ENCODE measurements at places on chromosomes 3 and 15.
A peak's percentile ranks its signal among the peaks of the same experiment; 100 is the strongest.

DNA sequence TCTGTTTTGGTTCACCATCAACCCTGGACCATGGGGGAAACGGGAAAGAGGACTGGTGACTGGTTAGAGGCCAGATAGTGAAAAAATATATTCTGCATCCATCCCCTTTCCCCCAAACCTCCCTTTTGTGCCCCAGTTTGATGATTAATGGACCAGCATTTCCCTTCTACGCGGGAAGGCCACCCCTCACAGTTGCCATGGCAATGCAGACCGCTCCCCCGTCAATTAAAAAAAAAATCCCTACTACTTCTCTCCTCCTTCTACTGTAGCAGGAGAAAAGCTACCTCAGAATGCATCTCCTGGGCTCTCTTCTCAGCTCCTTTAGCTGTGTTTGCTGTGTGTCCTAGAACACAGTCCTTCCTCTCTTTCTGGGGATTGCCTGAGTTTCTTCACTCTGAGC is 4.0 kb downstream of the BAHD1 start:
- no peak for DNase-seq

GRCh38 chr3:188899881-188900280 is 271.9 kb upstream of the TPRG1 start:
- DNase-seq, result no peak

DNA sequence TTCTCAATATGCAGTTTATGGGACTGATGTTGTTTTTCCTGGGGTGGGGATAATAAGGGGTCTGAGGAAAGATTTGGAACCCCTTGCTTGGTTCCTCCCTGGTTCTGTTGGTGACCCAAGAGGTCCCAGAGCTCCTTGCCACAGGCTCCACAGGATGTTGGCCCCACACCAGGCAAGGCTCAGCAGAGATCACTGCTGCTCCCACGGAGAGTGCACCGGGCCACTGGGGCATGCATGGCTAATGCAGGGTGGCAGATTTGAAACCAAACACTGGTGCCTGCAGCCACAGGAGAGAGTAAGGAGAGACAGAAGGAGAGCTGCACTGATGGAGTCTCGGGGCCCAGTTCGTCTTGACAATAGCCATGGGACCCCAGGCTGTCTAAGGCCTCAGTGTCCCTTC is 2.5 kb downstream of the FAM107A start:
- DNase-seq, result no peak

DNA sequence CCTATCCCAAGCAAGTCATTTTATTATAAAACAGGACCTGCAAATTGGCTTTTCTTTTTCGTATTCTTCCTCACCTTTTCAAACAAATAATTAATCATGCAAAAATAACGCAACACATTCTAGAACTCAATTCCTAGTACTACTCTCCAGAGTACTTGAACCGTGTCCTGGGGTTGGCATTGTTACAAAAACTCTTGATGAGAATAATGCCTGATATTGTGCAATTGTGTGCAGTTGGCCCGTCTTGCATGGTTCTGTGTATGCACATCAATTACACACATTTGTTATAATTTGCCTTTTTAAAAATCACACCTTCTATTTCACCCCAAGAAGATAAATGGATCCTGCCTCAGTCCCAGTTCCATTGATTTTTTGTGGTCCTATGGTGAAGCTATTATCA is 205.4 kb downstream of the EPHB1 start:
- DNase-seq, result no peak

DNA sequence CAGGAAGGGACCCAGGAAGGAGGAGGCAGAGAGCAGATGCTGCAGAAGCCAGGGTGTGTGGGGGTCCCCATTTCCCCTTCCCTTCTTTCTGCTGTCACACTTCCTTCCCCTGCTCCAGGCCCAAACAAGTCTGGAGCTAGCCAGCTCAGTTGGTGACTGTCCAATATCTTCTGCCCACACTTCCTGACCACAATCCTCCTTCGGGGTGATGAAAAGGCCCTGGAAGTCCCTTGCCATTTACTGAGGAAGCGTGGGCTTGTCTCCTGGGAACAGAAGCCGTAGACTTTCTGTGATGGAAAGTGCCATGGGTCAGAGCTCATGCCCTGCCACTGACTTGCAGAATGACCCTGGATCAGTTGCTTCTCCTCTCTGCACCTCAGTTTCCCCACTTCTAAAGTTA is 39.0 kb downstream of the ANAPC13 start:
- DNase-seq, result peak; percentile 62

DNA sequence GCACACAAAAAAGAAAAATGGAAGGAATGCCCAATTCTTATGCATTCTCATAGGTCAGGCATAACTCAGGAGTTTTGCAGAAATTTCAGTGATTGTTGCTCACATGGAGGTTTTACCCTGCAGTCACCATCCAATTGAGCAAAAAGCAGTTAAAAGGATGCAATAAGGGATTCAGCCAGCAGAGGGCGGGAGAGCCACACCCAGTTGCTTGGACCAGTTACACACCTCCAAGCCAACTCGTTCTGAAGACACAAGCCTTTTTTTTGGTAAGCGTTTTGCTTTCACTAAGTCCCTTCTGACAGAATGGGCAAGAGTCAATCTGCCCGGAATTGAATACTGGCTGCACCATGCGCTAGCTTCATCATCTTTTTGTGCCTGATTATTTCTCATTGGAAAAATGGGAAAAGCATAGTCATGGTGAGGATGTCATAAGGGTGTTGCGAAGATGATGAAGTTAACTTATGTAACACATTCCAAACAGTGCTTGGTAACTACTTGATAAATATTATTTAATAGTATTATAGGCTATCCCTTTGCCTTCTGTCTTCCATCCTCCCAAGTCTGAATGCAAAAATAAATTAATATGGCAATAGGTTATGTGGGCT is 154.4 kb upstream of the SGO1 start:
- DNase-seq, result peak; percentile 84

DNA sequence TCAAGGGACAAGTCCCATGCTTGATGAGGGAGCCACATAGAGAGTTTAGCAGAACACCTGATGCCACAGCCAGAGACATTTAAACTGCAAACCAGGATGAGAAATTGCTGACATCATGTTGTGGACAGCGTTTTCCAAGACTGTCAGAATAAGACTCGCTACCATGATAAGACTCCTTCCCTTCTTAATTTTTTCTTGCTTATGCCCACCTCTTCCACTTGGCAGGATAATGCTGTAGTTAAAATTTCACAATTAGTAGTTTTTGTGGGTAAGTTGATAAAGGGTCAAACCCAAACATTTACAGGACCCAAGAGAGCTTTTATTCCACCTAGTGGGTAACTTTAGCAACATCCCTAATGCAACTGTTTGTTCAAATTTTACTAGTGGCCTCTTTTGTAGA is 3.0 kb upstream of the PIAS1 start:
- DNase-seq, result no peak

DNA sequence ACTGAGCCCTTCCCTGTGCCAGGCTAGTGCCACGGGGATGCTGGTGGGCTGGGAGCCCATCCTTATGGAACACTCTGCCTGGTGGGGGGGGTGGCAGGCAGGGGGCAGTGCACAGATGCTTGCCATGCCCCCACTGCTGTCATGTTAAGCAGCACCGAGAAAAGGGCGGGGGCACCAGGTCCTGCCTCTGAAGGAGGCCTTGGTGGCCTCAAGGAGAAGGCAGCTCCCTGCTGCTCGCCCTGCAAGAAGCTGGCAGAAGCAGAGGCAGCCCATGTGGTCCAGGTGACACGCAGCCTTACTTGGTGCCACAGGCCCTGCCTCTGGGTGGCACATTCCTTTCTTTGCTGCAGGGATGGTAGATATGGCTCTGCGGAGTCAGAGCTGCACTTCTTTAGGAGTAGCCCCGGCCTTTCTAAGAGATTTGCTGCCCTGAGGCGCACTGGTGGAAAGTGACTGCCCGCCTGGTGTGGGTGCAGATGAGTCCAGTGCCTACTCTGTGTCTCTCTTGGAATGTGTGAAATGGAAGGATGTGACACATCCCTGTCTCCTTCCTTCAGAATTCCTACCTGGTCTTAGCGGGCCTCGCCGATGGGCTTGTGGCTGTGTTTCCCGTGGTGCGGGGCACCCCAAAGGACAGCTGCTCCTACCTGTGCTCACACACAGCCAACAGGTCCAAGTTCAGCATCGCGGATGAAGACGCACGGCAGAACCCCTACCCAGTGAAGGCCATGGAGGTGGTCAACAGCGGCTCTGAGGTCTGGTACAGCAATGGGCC is 145.8 kb downstream of the LRRK1 start:
- DNase-seq, result no peak

DNA sequence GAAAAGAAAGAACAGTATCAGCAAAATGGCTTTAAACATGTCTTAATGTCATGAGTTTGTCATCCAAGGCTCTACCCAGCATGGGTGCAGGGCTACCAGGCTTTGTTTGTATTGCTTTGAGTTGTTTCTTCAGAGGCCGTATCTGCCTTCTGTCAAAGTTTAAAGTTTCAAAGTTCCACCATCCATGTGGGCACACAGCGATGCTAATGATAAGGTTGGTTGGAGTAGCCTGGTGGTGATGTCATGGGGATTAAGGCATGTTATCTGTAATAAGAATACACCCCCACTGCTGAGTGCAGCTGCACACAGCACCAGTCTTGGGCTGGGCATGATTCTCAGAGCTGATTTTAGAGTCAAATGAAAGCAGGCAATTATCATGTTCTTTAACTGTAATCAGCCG is 72.0 kb upstream of the LRTM1 start:
- DNase-seq, result peak; percentile 18

DNA sequence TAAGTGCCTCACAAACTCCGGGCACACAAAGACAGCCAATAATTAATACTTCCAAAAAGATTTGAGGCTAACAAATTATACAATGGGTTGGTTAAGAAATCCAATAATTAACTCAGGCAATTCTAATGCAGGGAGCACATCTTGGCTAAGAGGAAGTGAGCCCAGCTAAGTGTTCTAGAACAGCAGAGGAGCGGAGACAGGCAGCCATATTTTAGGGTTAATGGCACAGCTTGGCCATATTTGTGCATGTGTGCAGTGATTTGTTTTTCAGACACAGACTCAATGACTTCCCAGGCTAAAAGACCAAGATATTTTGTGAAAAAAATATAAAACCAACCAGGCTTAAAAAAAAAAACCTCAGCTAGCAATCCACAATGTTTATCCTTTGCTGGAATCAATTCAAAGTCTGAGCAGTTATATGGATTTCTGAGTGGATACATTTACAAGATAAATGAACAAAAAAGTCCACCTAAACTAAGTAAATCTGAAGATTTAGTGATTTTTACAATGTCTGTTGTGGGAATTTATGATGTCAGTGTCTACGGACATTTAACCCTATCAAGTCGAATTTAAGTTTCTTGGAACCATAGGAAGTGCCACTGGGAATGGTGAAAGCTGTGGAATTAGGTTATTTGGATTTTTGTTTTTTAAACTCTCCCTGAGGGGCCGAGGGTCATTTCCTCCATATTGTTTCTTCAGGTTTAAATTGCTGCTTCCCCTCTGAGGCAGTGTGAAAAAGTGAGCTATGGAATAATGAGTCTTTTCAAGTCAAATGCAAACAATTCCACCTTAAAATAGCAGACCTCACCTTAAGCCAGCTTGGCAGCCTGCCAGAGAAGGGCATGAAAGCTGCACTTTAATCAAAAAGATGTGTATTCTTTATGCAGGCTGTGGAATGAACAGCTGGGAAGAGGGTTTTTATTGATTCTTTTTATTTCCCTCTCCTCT is 413.7 kb upstream of the TBL1XR1 start:
- no peak for DNase-seq

GRCh38 chr15:70037292-70037640 is 60.5 kb downstream of the TLE3 start:
- DNase-seq, result no peak

GRCh38 chr3:146325170-146325569 is 74.3 kb upstream of the PLSCR4 start:
- DNase-seq, result peak; percentile 55

- DNase-seq, result peak; percentile 72
These were observed 124.6 kb upstream of the KCNAB1 start for GRCh38 chr3:155995525-155996370.

DNA sequence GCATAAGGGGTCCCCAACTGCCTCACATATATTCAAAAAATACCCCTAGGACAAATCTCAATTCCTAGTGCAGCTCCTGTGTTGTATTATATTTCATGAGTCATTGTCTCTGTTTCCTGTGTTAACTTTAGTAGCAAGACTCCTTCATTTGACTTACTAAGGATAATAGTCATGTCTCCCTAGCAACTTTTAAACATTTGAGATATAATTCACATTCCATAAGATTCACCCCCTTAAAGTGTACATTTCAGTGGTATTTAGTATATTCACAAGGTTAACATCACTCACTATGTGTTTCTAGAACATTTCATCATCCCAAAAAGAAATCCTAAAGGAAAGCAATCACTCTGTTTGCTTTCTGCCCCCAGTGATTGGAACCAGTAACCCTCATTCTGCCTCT is 121.3 kb upstream of the WNT7A start:
- DNase-seq, result no peak

- DNase-seq, result peak; percentile 37
These were observed 43.2 kb upstream of the TSEN2 start for GRCh38 chr3:12440927-12441714.

- DNase-seq, result peak; percentile 77
These were observed 17.6 kb downstream of the C15orf62 start for GRCh38 chr15:40787344-40787841.

All from cardiac fibroblast (primary cell).